ENCODE measurements at places on chromosomes 12 and 14.

DNA sequence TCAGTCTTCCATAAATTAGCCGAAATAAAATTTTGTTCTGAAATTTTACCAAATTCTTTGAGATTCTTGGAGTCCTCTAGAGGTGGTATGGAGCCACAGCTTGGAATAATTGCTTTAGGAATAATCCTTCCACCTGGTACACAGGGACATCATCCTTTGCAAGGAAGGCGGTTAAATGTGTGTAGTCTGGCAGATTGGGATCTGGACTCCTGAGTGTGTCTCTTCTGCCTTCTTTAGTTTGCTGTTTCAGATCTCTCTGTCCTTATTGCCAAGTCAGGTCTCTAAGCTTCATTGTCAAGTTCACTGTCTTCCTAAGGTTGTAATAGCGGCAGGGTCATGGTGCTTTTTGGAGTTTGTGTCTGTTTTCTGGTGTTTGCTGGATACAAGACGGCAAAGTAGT lies 393.9 kb upstream of the RGS6 start:
- no peak for DNase-seq

GRCh38 chr12:48013287-48013686 lies 9.0 kb upstream of the COL2A1 start:
- no peak for DNase-seq

DNA sequence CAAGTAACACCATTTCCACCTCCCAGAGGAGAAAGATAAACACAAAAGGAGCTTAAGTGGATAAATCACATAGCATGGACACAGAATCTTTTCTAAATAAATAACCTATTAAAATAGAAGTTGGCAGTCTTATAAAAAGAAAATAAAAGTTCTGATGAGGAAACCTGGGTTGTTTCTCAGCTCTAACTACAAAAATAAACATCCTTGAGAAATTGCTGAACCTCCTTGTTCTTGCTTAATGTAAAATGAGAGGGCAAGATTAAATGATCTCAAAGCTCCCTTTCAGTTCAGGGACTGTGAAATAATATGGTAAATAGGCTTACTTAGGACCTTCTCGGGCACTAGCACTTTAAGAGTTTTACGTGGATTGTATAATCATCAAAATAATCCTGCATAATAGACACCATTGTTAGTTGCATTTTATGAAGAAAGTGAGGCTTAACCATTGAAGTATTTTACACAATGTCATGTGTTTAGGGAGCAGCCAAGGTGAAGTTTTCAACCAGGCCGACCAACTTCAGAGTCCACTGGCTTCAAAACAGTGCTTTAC lies 214.0 kb upstream of the NOVA1 start:
- no peak for DNase-seq

DNA sequence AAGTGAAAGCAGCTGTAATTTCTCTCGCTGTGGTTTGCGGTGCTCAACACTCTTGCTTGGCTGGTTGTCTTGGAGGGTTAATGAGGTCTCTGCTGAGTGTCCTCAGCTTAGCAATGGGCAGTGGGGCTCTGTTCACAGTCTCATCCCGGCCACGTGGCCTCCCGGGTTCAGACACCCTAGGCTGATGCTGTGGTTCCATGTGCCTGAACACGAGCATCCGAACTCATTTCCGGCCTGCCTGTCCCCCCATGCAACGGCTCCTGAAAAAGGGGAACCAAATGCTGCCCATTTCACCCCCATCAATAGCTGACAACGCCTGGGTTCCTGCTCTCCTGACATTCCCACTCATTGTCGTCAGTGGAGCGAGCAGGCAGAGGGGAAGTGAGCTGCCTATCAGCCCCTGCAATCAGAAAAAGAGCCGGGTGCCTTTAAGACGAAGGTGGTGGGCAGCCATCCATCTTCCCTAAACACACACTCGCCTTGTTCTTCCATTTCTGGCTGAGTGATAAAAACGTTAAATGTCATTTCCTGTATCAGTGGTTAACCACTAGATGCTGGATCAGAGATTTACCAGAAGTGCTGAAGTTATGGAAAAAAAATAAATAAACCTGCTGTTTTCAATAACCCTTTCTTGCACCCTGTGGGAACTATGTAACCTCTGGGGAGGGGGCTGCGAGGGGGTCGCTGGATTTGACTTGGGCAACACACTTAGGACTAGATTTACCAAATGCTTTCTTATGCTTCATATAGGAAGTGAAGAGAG lies 60.3 kb upstream of the BCL2L14 start:
- DNase-seq, result no peak

DNA sequence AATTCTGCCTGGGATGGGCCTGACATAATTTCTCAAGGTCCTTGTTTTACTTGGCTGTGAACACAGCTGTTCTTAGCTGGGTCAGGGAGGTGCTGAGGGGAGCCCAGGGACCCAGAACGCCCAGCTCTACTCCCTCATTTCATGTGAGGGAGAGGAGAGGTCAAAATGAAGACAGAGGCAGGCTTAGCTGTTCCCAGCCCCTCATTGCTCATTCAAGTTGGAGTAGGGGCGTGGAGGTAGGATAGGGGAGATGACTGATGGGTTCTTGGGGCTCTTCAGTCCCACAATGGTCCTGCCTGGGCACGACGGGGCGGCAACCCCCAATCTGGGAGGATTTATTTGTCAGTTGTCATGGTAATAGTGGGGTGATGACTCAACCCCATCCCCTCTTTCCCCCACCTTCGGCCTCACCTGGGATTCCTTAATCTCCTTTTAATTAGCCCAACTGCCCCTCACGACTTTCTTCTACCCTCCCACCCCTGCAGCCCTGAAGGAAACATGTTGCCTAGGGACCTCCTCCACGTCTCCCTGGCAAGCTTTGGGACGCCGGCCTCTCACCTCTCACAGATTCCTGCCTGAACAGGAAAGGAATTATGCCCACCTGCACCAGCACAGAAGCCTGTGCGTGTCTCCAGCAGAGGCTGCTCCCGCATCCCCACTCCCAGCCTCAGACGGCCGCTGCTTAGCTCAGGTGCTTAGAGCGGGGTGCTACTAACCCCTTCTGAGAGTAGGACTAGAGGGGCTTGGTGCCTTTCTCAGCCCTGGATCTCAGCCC lies 10.2 kb downstream of the SPRYD3 start:
- DNase-seq, result no peak

DNA sequence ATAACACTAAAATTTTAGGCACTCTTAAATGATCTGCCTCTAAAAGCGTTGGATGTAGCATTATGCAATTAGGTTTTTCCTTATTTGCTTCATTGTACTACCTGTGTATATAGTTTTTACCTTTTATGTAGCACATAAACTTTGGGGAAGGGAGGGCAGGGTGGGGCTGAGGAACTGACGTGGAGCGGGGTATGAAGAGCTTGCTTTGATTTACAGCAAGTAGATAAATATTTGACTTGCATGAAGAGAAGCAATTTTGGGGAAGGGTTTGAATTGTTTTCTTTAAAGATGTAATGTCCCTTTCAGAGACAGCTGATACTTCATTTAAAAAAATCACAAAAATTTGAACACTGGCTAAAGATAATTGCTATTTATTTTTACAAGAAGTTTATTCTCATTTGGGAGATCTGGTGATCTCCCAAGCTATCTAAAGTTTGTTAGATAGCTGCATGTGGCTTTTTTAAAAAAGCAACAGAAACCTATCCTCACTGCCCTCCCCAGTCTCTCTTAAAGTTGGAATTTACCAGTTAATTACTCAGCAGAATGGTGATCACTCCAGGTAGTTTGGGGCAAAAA lies 4.1 kb downstream of the CDKN1B start:
- DNase-seq, result no peak

GRCh38 chr12:101892794-101893193 lies 15.4 kb downstream of the DRAM1 start:
- no peak for DNase-seq

GRCh38 chr12:75631831-75632230 lies 120.4 kb upstream of the KRR1 start:
- no peak for DNase-seq

GRCh38 chr14:81402123-81402495 lies 2.0 kb upstream of the STON2 start:
- no peak for DNase-seq

GRCh38 chr12:3040663-3041544 lies 36.3 kb upstream of the TSPAN9 start:
- DNase-seq, result no peak

GRCh38 chr14:102774391-102775153 lies 2.7 kb upstream of the TRAF3 start:
- DNase-seq, result peak; percentile 67

- no peak for DNase-seq
Measured at GRCh38 chr12:125125271-125125670, 60.0 kb downstream of the AACS start.

DNA sequence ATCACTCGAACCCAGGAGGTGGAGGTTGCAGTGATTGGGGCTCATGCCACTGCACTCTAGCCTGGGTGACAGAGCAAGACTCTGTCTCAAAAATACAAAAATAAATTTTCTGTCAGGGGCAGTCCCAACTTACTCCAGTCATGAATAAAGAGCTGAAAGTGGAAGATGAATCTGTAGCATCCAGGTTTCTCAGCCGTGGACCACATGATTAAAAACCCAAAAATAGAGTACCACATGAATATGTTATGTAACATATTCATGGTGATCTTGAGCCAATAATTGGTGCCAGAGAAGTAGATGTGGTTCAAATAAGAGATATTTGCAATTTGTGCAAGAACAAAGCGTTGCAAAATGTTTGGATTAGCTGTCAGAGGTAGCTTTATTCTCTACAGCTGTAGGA lies 23.1 kb downstream of the SPIC start:
- DNase-seq, result no peak

GRCh38 chr12:121223292-121224285 lies 13.7 kb downstream of the P2RX4 start:
- DNase-seq, result no peak

GRCh38 chr14:95830386-95830785 lies 46.2 kb upstream of the TUNAR start:
- DNase-seq, result no peak

DNA sequence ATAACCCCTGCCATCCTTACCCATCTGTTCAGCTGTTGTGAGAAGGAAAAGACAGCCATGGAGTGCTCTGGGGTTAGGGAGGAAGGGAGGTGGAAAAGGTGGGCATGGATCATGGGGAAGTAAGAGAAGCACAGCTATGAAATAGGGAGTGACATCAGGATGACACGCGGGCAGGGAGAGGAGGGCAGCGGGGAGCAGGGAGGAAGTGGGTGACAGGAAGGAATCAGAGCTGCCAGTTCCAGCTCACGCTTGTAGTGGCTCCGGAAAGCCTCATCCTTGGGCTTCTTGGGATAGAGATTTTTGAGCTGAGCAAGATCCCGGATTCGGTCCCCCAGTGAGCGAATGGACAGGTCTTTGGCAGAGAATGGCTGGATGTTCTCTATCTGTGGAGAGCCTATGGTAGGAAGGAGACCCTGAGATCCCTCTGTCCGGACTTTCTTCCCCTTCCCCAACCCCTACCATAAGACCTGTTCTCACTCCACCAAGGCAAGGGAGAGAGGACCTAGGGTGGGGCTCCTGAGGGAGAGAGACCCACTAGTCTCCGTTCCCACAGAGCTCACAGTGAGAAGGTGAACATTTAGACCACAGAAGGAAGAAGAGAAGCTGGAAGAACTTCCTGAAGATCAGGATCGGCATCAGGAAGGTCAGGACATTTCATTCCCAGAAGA lies 10.3 kb downstream of the NAB2 start:
- no peak for DNase-seq

DNA sequence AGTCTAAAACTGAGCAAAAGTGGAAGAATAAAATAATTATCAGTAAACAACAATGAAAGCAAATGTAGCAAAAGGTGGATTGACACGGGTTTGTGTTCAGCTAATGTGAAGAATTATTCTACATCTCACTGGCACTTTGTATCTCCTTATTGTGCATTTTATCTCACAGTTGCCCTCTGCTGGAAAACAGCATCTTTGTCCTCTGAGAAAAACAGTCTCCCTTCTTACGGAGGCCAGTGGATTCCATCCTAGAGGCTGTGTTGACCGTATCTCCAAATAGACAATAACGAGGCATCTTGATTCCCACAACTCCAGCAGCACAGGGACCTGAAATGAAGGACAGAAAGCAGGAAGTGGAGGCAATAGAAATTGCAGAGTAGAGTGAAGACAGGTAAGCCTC lies 51.3 kb upstream of the PLBD1 start:
- DNase-seq, result no peak

- no peak for DNase-seq
Measured at GRCh38 chr12:132343294-132344004, 14.1 kb upstream of the GALNT9 start.

- DNase-seq, result no peak
Measured at GRCh38 chr12:51528852-51529650, 62.0 kb upstream of the SCN8A start.

- DNase-seq, result no peak
Measured at GRCh38 chr14:20684662-20685456, 499 bp downstream of the RNASE4 start.

- no peak for DNase-seq
Measured at GRCh38 chr12:64946132-64946829, 121.8 kb downstream of the TBC1D30 start.

DNA sequence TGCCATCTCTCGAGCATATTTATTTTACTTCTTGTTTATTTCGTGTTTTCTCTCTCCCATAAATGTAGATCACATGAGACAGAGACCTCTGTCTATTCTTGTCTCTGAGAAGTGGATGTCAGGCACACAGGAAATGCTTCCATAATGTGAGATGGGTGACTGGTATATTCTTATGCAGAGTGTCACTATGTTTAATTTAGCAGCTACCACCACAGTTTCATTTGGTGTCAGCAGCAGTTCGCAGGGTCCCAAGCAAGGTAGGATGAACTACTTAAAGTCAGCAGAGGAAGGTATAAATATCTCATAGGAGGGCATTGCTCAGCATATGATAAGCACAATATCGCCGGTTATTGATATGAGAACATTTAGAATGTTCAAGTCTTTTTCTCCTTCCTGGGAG lies 180.9 kb upstream of the CNTN1 start:
- DNase-seq, result no peak

GRCh38 chr14:102591372-102591943 lies 991 bp upstream of the RCOR1 start:
- DNase-seq, result no peak

- no peak for DNase-seq
Measured at GRCh38 chr12:3698218-3698974, 54.5 kb downstream of the CRACR2A start.

DNA sequence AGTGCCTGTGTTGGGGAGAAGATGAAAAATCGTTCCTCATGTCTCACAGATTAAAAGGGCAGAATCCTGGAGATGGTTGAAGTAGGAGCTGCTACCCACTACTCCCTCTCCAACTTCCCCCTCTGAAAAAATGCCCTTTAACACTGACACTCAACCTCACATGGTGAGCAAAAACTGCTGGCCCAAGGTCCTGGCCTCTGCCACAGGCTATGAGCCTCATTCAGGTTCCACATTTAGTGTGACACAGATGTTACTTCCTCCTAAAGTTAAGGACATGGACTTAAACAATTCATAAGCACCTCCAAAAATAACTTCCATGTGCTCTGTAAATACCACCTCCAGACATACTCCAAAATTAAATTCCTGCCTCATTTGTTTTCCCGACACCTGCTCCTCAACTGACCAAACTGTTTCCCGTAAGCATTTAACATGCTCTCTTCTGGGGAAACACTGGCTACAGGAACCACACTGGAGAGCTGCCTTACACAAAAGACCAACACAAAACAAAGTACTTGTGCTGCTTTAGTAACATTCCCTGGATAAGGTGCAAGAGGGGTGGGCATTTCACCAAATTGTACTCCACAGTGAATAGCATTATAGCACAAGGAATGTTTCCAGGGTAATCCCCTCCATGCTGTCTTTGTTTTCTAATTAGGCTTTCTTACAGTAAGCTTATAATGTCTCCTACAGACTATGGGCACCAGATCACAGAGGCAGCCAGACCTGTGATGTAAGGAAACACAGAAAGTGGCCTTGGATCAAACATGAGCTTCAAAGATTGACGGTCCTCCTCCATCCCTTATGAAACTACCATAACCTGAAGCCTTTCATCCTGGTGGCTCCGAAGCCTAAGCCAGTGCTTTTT lies 57.0 kb downstream of the PHLDA1 start:
- DNase-seq, result no peak
